ENCODE measurements at places on chromosomes 4 and X.

DNA sequence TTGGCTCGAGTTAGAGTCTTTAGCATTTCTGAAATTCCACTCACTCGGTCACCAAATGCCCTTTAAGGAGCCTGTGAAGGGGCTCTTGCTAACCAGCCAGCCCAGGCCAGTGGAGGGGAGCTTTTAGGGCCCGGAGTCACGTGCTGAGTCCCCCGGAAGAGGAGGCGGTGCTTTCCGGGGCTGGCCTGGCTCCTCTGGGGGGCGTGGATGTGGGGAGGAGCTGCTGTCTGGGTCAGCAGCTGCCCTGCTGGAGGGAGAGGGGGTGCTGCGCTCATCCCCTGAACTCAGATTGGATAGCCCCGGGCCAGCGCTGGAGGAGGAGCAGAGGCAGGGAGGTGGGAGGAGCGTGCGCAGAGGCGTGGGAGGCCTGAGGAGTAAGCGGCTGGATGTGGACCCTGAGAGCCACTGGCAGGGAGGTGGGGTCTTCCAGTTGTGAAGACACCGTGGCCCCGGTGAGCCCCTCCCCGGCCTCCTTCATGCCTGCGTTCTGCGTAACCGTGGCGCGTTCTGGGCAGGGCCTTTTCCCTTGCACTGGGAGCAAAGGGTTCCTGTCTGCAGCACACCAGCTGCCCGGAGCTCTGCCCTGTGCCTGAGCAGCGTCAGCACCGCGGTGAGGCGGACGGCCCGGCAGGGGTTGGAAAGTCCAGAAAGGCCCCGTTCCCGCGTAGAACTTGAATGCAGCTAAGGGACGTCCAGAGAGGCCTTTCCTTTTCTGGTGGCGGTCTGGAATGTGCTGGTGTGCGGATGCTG, 19.7 kb downstream of the MAEA start:
- DNase-seq: peak; percentile 85

DNA sequence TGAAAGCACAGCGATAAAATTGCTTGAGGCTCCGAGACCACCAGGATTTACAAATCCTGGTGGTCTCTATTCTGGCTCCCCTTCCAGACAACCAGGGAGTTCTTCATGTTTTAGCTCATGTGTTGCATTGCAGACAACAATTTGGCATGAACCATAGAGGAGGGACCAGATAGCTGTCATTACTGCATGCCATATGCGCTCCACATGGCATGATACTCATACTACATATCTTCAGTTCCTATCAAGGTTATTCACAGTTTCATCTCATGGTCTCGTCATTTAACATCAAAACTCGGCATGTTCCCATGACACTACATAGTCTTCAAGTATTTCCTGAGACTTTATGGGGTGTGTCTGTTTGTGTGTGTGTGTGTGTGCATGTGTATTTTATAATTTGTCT, 220.3 kb downstream of the OR13H1 start:
- no peak for DNase-seq

DNA sequence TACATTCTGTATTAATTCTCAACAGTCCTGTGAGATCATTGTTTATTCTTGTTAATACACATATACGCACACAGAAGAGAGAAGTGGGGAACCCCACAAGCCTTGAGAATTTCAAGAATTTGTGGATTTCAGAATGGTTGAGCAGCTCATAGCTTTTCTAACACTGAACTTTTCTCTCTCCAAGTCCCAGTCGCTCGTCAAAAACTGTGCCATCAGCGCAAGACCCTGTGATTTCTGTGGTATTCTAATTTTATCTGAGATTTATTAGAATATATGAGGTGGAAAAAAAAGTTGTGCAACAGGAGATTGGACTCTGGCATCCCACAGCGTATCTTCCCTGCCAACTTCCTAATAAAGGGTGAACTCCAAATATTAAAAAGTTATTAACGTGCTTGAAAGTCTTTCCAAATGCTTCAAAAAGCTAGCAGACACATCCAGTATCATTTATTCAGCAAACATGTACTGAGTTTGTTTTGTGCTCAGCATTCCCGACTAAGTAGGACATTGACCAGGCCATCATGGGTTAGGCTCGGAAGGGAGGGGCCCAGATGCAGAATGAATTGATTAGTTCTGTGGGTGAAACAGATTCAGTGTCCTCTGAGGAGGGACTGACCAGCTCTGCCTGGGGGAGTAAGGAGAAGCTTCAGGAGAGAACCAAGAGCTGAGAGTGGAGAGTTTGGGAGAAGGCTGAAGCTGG, 165.6 kb downstream of the CBR4 start:
- no peak for DNase-seq

DNA sequence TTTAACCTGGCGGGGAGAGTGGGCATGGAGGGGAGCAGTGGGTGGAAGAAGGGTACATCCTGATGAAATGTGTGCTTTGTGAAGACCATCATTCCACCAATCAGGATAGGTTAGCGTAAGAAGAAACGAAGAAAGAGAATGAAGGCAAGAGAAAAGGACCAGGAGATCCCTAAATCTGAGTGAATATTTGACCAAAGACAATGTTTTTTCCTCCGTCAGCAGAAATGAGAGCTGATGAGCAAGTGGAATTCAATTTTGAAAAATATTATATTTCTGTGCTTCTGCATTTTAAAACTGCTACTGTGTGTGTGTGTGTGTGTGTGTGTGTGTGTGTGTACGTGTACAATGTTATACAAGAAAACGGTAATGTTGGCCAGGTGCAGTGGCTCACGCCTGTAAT, 58.3 kb upstream of the NOCT start:
- no peak for DNase-seq

DNA sequence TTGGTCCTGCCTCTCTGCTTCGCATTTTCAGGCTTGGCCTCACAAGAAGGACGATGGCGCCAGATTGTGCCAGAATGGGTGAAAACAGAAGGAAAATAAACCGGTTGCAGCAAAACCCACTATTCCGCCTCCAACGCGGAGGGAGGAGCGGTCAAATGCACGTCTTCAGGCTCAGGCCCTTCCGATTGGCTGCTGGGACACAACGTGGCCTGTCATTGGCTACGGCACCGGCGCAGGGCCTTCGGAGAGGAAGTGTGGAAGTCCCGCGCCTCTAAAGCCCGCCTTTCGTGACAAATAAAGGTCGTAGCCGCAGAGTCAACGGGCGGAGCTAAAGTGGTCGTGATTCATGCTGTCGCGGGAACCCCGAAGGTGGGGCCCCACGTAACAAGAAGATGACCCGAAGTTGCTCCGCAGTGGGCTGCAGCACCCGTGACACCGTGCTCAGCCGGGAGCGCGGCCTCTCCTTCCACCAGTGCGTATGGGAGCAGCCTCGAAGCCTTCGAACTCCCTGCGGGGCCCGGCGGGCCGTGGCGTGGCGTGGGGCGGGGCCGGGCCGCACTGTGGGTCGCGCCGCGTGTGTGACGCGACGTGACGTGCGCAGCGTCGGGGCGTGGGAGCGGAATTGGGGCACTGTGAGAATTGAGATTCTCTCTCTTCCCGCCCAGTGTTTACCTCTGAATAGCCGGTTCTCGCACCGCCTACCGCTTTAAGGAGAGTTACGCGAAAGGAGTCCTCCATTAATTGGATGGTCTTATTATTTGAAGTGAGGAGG, at the start of gene THAP9:
TSS of gene THAP9 (plus strand) at position 325 of the 772 bp plus-strand sequence. CDS start at position 393, 68 bp downstream.
- DNase-seq: peak; percentile 98
